NAMALWA (cell line): ENCODE measurements at places on chromosomes 12 and 14.

DNA sequence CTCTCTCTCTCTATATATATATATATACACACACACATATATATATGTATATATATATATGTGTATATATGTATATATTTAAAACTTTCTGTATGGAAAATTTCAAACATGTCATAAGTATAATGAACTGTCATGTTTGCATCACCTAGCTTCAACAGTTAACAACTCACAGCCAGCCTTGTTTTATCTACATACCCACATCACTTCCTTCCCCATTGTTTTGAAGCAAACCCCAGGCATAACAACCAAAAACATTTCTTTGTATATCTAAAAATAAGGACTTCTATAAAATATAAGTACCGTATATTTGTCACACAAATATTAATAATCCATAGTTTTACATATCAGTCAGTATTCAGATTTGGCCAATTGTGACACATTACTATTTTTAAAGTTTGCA lies 57.4 kb downstream of the PAPOLA start:
- DNase-seq: no peak

DNA sequence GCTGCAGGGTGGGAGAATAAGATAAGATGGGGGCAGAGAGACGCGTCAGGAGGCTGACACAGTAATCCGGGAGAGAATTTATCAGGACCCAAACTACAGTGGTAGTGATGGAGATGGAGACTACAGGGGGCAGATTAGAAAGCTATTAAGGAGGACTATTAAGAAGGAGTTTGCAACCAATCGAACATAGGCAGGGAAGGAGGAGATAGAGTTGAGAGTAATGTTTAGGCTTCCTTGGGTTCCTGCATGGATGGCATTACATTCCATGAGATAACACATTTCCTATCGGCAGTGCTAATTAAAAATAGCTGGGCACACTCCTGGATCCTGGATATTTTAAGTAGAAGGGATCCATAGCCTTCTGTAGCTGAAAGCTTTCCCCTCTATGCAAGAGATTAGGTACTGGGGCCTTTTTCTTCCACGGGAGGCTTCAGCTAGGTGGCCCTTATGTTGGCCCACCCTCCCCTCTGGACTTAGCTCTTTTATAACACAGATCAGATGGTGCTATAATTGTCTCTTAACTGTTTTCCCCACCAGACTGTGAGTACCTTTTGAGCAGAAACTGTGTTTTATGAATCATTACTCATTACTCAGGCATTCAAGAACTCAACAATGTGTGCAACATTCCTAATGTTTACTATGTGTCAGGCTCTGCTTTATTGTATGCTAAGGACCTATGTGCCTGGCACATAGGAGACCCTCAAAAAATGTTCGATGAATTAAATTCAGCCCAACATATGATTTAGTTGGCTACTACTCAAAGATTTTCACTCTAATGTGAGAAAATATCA lies 113.0 kb downstream of the RMST start:
- DNase-seq: no peak

GRCh38 chr12:49899286-49899843 lies 4.3 kb downstream of the FAIM2 start:
- DNase-seq: no peak

DNA sequence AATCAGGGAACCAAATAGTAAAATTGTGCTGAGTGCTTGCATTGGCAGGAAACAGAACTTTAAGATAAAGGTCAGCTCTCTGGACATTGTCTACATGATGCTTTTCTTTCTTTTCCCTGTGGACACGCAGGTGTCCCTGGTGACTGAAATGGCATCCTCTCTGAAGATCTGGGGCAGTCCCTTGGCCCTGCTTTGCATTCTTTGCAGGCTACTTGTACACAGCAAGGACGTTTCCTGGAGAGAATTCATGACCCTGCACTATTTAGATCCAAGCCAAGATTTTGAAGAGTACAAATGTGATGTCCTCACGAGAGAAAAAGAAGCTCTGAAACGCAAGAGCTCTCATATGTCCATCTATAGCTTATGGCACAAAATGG lies 11.3 kb upstream of the EDDM3A start:
- no peak for DNase-seq

GRCh38 chr14:89466484-89466883 lies 49.5 kb upstream of the FOXN3 start:
- no peak for DNase-seq

- DNase-seq: no peak
These were observed 63.9 kb downstream of the LIN52 start for GRCh38 chr14:74148705-74149104.

DNA sequence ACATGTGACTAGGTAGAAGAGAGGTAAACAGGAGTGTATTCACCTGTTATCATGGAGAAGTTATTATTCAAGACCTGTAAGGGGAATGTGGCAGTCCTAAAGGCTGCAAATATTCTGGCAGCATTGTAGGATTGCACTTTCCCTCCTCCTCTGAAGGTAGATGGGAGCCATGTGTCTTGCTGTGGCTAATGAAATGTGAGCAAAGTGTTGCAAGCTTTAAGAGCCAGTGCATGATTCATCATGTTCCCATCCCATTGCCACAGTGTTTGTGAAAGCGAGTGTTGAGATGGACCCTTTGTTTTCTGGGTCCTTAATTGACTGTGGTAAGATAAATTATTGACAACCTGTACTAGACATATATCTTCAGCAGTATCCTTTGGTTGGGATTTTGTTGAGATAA lies 128.7 kb downstream of the RGS6 start:
- no peak for DNase-seq

GRCh38 chr14:78022059-78022458 lies 148.1 kb upstream of the NRXN3 start:
- DNase-seq: peak; percentile 82

- no peak for DNase-seq
These were observed 77.2 kb downstream of the FERMT2 start for GRCh38 chr14:52873694-52874093.

DNA sequence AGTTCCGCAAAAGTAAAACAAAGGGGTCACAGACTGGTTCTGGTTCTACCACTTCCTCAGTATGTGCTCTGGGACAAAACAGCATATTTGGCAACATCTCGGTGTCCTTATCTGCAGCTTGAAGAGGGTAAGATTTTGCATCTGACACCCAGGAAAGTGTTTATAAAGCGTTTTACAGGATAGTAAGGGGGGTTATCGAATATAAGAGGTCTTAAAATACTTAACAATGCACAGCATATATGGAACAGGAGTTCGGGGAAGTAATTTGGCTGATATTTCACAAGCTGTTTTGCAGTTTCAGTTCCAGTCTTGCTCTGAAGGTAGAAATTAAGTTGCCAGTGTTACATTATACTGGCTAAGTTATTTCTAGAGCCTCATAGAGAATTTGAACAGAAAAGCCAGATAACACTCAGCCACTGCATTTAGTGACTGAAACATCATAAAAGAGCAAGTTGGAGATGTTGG lies 904 bp upstream of the MAP4K5 start:
- DNase-seq: no peak

GRCh38 chr14:53696217-53696965 lies 260.2 kb downstream of the BMP4 start:
- DNase-seq: no peak

- DNase-seq: no peak
These were observed 66.9 kb upstream of the CNOT2 start for GRCh38 chr12:70176290-70176689.

- DNase-seq: no peak
These were observed 424.9 kb downstream of the PDZRN4 start for GRCh38 chr12:41612892-41613557.

- DNase-seq: no peak
These were observed 48.2 kb downstream of the MBIP start for GRCh38 chr14:36271939-36272907.

- no peak for DNase-seq
These were observed 17.8 kb upstream of the MEG3 start for GRCh38 chr14:100807979-100808734.

- no peak for DNase-seq
These were observed 5.0 kb upstream of the E2F7 start for GRCh38 chr12:77070382-77070781.

DNA sequence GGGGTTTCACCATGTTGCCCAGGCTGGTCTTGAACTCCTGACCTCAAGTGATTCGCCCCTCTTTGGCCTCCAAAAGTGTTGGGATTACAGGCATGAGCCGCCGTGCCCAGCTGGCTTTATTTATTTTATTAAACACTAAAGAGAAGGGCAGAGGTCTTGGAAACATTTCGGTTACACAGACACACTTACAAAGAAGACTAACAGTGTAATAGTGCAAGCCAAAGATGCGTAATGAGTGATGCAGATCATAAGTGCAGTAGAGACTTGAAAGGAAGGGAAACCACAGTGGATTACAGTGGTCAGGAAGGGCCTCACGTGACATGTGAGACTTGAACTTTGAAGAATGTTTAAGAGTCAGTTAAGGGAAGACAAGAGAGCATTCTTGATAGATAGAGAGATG lies 33.9 kb upstream of the CDK17 start:
- no peak for DNase-seq

DNA sequence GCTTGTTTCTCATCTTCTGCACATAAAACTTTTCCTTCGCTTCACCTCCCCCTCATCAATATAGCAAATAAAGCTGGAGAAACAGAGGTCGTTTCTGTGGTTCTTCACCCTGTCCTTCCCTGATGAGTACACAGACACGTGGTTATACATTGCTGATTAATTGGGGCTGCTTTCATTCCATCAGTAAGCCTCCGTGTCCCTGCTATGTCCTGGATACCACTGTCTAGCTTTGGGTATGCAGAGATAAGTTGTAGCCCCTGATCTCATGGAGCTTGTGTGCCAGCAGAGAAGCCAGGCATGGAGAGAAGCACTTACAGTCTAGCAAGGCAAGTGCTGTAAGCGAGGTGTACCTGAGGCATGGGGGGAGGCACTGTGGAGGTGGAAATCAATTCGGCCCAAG lies 108.4 kb downstream of the EXOC5 start:
- no peak for DNase-seq

GRCh38 chr12:111435661-111436201 lies 30.0 kb downstream of the SH2B3 start:
- DNase-seq: no peak

- no peak for DNase-seq
These were observed 147.4 kb upstream of the FOXN3 start for GRCh38 chr14:89564286-89564957.

GRCh38 chr12:124392271-124392666 lies 97.4 kb downstream of the RFLNA start:
- DNase-seq: peak; percentile 28

DNA sequence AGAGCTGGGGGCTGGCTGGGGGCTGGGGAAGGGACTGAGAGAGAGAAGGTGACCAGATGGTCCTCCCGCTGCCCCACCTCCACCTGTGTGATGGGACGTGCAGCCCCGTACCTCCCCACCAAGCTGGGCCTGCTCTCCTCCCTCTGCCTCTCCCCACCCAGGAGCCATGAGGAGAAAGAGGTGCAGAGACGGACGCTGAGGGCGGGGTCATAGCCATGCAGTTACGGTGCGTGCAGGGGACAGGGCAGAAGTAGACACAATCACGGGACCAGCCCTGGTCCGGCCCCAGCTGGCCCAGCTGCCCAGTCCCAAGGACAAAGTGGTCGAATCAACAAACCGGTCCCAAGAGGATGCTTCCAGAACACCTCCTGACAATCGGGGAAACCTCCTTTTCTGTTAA lies 33.2 kb downstream of the RFLNA start:
- DNase-seq: no peak

DNA sequence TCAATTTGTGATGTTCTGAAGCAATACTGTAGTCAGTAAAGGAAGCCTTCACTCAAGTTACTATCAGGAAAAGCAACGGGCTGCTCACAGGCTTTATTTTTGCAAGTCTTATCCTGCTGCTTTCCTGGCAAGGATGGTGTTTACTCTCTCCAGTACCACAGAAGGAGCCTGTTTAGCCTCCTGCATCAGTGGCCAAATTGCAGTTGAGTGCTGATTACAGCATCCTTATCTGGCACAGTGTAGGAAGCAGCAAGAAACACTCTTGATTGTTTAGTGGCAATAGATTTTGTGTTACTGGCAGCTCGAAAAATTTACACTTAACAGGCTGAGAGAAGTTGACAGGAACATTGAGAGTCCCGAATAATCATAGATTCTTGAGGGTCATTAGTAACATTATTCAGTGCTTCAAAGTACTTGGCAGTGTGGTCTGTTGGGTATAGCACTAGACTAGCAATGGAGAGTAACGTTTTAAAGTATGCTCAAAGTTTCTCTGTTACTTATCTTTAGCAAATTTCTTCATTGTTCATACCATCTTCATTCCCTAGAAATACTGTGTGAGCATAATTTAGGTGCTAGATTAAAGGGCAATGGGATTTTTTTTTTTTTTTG lies 11.7 kb downstream of the TULP3 start:
- DNase-seq: no peak

DNA sequence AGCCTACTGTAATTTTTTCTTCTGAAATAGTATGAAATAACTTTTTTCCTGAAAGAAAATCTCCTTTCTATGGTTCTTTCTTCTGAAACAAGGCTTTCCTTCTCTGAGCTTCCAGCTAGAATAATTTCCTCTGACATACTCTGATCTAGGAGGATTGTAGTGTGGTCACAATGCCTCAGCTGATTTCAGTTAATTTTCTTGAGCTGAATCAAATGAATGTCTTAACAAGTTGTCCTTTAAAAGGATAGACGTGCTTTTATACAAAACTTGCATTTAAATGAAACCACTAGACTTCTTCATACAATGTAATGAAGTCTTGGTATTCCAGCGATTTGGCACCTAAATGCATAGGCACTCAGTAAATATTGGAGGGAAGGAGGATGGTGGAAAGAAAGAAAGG lies 94.4 kb downstream of the BICD1 start:
- no peak for DNase-seq

DNA sequence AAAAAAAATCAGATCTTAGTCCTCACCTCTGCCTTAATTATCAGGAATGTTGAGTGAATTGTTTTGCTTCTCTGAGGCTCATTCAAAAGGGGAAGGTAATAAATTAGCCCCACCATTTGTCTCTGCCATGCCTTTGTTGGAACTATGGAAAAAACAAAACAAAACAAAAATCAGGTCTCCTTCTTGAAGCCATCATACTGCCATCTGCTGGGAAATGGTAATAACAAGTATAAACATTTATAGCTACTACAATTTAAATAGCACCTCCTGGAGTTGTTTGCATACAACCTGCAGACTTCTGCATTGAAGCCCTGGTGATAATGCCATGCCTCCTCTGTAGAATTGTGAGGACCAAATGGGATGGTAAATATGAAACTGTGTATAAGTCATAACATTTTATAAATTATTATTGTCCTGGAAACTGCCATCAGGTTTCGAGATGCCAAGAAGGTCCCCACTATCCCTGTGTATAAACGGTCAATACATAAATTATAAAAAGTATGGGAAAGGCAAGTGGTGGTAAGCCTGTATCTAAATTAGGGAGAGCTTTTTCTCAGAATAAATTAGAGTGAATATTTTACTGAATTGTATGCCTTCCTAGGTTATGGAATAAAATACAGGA lies 87.2 kb upstream of the FGD4 start:
- DNase-seq: peak; percentile 83
